Posterior vena cava (tissue), 2 donors: ENCODE measurements at places on chromosomes 12 and 14. TPM values are rescaled to one million over a fixed set of nuclear protein-coding genes. Genes with fewer than 3 reads are reported as not detected.
A peak's percentile ranks its signal among the peaks of the same experiment; 100 is the strongest.

Gene KERA
- total RNA-seq: not detected

Gene IAPP
- not detected for total RNA-seq

GRCh38 chr12:44929236-44929885, 53.2 kb upstream of the NELL2 start:
- no peak for DNase-seq

DNA sequence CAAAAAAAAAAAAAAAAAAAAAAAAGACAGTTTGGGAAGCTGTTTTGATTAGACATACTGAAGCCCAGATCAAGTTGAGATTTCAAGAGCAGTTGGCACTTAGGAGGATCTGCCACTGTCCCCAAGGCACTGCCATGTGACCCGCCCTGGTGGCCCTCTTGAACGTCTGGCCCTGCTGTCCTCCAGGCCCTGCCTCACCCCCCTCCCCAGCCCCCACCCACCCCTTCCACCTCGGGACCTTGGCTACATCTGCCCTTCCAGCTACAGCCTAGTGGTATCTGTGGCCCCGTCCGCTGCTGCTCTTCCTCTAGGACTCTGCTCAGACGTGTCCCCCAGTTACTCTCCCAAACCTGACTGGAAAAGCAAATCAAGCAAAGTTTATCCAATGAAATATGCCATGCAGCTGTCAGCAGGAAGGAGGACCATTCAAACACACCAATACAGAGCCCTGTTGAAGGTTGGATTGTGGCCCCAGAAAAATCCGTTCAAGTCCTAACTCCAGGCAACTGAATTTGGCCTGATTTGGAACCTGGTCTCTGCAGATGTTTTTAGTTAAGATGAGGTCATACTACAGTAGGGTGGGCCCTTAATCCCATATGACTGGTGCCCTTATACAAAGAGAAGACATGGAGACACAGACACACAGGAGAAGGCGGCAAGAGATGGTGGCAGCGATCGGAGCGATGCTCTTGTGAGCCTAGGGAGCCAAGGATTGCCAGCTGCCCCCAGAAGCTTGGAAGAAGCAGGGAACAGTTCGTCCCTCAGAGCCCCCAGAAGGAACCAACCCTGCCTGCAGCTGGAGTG, 17.7 kb downstream of the SLC25A29 start:
- DNase-seq: peak; percentile 47

DNA sequence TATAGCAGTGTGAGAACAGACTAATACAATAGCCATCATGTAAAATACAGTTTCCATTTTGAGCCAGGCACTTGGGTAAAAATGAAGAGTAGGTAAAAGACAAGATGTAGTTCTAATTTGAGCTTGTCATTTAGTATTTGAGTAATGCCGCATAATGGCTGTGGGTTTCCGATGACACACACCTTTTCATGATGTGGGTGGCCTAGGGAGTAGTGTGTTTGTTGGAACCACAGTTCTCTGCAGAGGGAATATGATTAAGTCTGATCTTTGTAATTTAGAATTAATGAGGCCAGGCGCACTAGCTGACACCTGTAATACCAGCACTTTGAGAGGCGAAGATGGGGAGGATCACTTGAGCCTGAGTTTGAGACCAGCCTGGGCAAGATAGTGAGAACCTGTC, 61.8 kb downstream of the RCOR1 start:
- no peak for DNase-seq

- no peak for DNase-seq
Observed at GRCh38 chr14:36315159-36315853, 5.1 kb downstream of the MBIP start.

GRCh38 chr14:79453276-79453675, 758.0 kb downstream of the DIO2 start:
- DNase-seq: no peak
